ENCODE measurements at places on chromosomes 11 and 22.

- DNase-seq, result no peak
Observed at GRCh38 chr11:75439026-75439425, 6.0 kb upstream of the KLHL35 start.

DNA sequence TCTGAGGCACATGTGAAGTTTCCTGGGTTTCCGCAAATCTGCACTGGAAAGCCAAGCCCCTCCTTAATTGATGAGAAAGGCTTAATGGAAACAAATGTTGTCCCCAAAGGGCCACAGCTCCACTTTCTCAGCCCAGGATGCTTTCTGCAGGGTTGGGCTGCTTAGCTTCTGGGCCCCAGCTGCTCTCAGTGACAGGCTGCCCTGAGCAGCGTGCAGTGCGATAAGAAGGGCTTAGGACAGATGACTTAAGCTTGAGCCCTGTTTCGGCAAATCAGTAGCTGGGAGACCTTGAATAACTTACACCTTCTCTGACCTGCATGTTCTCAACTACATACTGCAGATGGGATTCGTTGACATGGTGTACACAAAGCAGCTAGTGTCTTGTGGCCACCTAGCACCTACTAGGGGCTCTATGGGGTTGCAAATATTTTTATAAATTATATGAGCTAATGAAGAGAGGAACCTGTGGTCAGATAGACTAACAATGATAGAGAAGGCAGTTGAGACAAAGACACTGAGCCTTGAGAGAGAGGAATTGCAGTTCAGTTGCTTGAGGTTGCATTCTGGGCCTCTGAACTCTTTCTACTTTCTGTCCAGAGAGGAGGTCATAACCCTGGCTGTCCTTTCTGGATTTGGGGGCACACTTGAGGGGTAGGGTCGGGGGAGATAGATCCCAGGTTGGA lies 11.5 kb downstream of the STX3 start:
- DNase-seq, result no peak

DNA sequence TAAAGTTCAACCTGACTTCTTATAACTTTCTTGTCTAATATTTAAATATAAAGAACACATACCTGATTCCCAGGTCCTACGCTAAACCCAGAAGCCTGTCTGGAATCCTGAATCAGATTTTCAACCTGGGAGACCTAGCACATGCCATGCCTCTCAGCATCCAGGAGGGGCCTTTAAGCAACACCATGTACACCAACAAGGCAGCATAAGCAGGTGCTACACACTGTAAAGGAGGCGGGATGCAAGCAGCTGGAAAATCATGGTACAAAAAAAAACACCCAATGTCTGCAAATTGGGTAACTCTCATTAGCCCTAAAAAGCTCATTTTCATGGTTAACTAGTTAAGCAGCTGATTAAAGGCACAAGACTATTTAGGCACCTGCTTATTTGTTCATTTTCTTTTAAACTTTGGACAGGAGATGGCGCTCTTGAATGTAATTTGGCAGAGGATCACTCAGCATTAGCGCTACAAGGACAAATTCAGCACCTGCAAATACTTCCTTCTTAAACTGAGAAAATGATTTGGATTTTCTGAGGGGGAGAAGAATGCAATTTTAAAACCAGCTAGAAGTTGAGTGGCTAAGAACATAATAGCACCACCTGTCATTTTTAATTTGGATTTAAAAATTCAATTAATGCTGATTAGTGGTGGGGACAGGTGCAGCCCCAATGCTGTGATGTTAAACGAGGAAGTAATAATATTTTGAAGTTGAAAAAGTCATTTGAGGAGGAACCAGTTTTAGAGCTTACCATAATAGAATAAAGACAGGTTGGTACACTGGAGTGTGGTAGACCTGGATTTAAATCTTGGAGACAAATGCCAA lies 104.0 kb downstream of the FAR1 start:
- no peak for DNase-seq

DNA sequence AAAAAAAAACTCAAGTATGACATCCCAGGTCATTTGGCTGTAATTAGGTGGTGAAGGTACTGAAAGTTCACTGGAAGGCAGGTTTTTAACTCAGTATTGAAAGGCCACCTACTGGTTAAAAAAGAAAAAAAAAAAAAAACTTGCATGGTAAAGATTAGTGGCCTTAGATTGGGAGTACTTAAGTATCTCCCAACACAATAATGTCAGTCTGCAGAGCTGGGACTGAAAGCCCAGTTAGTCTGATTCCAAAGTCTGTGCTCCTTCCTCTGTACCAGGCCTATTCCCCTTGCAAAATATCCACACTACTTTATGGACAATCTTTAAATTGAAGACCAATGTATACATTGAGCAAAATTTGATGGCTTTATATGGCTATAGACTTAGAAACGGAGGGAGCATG lies 85.5 kb downstream of the NOX4 start:
- no peak for DNase-seq

GRCh38 chr22:39611360-39611759 lies 40.8 kb downstream of the CACNA1I start:
- no peak for DNase-seq

DNA sequence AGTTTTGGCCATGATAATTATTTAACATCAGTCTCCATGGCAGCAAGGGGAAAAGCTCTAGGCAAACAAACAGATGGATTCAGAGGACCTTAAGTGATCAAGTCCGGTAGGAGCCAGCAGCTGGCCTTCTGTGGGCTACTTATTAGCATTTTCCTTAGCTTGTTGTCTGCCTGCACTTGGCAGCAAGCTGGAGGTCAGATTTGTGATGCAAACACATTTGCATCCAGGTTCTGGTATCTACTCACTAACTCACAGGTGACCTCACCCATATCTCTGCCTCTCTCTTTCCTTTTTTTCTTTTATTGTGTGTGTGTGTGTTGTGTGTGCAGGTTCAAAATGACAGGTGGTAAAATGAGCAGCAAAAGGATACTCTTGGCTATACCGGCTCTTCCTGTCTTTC lies 32.3 kb downstream of the ARHGAP42 start:
- no peak for DNase-seq

- no peak for DNase-seq
Observed at GRCh38 chr11:13883042-13883441, 79.5 kb upstream of the SPON1 start.

DNA sequence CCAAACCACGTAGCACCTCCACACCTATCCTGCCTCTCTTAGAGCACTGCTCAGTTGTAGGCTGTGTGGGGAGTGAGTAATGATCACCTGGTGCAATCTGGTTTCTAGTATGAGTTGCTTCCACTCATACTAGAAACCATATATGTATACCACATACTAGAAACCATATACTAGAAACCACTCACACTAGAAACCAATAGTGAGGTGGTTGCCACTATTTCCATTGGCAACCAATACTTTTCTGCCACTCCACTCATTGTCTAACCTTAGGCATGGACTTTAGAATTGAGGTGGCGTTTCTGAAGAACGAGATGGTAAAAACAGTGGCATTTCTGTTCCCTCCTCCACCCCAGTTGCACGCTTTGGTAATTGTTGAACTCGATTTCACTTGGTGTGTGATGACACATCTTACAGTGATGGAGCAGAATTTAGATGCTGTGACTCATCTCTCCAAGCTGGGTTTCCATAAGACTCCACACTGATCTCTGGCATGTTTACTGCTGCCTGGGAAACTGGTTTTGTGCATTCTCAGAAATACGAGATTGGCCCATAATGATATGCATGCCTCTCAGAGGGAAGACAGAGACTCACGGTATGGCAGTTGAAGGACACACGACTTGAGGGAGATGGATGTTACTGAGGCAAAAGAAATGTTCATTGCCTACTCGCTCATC lies 82.9 kb downstream of the KIRREL3 start:
- DNase-seq, result no peak

- DNase-seq, result no peak
Observed at GRCh38 chr22:27949421-27949820, 30.4 kb upstream of the PITPNB start.

GRCh38 chr22:23708270-23708669 lies 17.5 kb downstream of the RGL4 start:
- DNase-seq, result no peak

DNA sequence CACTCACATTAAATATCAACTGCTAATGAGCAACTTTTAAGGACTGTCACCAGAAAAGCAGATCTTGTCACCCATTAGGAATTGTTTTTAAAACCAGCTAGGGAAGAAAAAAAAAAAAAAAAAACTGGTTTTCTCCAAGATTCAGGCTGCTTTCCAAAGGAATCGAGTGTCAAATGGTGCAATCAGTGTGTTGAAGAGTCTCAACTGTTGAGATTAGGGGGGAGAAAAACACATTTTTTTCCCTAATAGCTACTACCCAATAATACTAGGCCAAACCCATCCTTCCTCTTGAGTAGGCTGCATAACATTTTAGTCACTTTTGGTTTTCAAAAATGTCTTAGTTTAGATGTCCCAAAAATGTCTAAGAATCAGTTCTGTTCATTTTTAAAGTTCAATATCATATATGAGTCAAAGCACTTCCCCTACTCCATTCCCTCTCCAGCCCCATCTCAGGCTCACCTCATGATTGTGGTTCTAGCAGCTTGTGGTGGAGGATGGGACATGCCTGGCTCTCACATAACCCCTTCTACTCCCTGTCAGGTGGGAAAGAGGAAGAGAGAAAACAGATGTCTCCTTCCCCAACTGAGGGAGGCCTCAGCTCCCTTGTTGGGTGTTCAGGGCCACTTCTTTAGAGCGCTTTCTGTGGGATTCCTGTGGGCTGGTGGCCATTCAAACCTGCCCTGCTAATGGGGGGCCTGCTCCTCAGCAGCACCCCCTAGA lies 193.6 kb downstream of the CWF19L2 start:
- no peak for DNase-seq

GRCh38 chr11:71206186-71206585 lies 46.2 kb downstream of the SHANK2 start:
- DNase-seq, result no peak

Measured in activated B cell treated with CpG ODN at 0.5 μM for 24 hours (primary cell).